ENCODE measurements at places on chromosomes 2 and 18.

DNA sequence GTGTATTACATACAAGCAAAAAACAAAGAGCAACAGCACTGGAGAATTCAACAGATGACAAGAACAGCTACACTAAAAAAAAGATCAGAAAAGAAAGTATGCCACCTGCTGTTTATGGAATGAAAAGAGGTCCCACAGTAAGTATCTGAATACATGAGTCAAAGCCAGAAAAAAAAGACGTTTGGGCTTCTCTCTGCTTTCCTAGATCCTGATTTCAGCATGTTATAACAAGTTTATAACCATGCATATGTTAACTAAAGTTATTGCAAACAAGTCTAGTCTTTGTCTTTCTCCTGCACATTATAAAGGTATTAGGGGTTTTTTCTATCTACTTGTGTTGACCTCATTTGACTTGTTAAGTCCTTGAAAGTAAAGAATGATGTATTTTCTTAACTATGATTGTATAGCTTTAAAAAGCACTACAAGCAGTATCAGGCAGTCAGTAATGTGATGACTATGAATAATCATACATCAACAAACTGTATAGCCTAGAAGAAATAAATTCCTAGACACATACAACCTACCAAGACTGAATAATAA, 108.5 kb upstream of the COL5A2 start:
- peak; percentile 37 for DNase-seq

DNA sequence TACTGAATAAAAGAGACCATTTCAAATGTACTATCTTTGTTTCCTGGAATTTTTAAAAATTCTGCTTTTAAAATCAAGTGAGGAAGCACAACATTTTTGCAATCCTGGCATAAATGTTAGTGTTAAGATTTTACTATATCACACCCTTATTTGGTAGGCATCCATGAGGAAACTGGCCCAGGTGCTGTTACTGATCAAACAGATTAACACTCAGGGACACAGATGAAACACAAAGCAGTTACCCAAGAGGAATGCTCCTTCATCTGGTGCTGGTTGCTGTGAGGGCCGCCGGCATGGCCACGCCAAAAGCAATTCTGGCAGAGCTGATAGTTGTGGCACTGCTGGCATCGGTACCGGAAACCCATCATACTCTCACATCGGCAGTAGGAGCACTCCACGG, 96.8 kb downstream of the DTNB start:
- no peak for DNase-seq

DNA sequence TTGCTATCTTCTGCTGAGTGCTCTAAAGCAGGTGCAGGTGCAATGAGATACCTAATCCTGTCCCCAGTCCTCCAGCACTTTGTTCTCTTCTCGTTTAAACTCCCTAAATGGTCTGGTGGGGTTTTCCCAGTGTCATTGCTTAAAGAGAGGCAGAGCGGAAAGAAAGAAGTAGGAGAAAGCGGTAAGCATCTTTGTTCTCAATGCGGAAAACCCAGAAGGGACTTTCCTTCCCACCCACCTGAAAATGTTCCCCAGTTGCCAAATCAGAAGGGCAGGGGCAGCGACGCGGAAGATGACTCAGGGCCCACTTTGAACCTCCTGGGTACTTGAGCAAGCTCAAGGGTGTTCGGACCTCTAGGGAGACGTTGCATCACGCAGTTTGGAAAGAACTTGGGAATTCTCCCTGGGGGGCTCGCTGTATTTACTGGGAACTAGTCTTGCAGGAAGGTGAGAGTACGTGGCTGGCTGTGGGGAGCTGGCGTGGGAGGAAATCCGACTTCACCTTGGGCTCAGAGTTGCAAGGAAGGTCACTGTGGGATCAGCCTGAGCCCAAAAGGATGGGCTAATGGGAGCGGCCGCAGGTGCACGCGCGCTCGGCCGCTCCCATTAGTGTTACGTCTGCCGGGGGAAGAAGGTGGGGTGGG, 589 bp upstream of the SGPP2 start:
- no peak for DNase-seq

- DNase-seq = no peak
Measured at GRCh38 chr18:12310762-12311161, 2.7 kb downstream of the TUBB6 start.

DNA sequence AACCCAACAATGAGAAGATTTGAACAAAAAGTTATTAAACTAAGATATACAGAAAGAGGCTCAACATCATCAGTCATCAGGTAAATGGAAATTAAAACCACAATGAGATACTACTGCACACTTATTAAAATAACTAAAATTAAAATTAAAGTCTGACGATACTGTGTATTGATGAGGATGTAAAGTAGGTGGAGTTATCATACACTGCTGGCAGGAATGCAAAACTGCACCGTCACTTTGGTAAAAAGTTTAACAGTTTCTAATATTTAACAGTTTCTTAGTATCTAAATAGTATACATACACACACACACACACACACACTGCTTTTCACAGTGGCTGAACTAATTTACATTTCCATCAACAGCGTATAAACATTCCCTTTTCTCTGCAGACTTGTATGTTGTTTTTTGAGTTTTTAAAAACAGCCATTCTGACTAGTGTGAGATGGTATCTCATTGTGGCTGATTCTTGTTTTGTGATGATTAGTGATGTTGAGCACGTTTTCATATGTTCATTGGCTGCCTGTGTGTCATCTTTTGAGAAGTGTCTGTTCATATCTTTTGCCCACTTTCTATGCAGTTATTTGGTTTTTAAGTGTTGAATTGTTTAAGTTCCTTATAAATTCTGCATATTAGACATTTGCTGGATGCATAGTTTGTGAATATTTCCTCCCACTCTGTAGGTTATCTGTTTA, 726.9 kb upstream of the CHAC2 start:
- no peak for DNase-seq

DNA sequence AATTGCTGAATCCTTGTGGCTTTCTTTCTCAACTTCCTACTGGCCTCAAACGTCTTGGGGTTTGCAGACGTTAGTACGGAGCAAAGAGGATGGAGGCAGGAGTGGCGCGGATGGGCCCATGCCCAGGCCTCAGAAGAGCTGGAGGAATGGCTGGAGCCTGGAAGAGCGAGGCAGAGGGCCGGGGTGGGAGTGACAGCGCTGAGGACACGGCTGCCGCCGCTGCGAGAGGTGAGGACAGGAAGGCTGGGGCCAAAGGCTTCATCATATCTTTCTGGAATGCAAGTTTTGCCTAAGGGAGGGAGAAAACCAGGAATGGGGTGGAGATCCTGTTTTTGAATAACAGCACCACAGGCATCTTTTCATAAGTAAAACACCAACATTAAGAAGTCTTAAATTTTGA, 178.5 kb upstream of the SESTD1 start:
- DNase-seq = no peak

GRCh38 chr18:13457327-13457726, 238.8 kb downstream of the LDLRAD4 start:
- DNase-seq = no peak

- no peak for DNase-seq
Measured at GRCh38 chr18:332721-333510, 65.1 kb upstream of the THOC1 start.

DNA sequence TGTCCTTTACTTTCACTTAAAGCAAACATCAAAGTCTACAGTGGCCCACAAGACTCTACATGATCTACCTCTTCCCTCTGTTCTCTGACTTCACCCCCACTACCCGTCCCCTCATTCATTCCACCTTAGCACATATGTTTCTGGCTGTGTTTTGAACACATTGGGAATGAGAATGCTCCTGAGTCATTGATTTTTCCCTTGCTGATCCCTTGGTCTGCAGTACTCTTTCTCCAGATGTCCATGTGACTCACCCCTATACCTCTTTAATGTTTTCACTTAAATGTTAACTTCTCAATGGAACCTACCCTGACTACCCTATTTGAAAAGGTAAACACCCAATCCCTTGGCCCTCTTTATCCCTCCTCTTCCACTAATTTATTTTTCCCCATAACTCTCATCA, 30.7 kb upstream of the FRZB start:
- DNase-seq = no peak

DNA sequence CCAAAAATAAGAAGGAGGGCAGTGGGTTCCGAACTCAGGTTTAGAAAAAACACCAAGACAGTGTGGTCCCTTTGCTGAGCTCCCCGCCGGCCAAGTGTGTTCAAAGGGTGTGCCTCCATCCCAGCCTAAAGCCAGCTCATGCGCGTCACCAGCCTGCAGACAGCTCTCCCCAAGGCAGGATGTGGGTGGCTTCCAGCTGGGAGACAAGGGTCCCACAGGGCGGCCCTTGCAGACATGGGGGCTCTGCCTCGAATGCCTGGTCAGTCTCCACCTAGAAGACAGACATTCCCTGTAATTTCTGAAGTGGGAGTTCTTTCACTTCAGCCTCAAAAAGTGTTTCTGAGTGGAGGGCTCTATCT, 135.8 kb upstream of the GPC1 start:
- no peak for DNase-seq

DNA sequence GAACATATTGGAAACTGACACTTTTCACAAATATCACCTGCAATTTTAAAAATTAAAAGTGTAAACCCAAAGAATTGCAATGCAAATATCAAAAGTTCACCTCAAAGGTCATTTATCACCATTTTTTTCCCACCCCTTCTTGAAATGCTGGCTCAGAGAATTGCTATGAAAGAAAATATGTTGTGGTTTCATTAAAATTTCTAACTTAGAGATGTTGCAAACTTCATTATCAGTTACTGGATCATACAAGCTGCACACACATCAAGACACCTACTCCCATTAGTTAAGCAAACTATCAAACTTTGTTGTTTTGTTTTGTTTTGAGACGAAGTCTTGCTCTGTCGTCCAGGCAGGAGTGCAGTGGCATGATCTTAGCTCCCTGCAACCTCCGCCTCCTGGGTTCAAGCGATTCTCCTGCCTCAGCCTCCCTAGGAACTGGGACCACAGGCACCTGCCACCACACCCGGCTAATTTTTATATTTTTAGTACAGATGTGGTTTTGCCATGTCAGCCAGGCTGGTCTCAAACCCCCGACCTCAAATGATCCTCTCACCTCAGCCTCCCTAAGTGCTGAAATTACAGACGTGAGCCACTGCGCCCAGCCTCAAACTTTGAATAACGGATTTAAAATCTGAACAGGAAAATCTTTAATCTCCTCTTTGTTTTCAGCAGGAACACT, 37.0 kb downstream of the STK39 start:
- no peak for DNase-seq

GRCh38 chr18:55351980-55352714, 235.8 kb downstream of the TCF4 start:
- no peak for DNase-seq

DNA sequence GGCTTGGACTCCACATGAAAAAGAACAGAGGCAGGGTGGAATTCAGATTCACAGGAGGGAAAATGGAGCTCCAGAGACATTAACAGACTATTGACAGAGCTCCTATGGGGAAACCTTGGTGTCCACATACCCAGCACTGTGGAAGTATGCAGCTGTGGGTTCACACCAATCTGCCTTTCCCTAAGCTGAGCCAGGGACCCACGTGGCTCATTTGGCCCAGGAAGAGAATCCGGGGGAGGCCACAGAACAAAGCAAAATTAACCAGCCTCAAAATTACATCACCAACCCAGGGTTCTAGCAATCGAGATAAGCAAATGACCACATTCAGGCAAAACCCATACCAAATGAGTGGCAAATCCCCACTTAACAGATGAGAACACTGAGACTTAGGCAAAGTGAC, 105.8 kb upstream of the TWIST2 start:
- DNase-seq = no peak

DNA sequence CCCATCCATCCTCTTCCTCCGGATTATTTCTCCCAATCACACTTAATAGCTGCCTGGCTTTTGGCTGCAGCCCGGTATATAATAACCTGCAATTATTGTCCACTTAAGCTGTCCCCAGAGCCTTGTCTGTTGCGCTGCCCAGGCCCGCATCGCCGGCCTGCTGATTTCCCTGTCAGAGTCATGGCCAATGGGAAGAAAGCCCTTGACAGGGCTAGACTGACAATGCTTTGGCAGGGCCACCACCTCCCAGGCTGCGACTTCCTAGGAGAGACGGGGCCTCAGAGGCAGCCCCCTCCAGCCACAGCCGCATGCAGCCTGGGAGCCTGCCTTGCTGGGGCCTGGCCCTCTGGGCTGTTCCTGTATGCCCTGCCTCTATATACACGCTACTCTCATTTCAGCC, 10.0 kb upstream of the CELF4 start:
- DNase-seq = no peak

- DNase-seq = no peak
Measured at GRCh38 chr2:158932131-158932645, 36.3 kb upstream of the TANC1 start.

- no peak for DNase-seq
Measured at GRCh38 chr2:142991295-142991694, 113.8 kb downstream of the KYNU start.

DNA sequence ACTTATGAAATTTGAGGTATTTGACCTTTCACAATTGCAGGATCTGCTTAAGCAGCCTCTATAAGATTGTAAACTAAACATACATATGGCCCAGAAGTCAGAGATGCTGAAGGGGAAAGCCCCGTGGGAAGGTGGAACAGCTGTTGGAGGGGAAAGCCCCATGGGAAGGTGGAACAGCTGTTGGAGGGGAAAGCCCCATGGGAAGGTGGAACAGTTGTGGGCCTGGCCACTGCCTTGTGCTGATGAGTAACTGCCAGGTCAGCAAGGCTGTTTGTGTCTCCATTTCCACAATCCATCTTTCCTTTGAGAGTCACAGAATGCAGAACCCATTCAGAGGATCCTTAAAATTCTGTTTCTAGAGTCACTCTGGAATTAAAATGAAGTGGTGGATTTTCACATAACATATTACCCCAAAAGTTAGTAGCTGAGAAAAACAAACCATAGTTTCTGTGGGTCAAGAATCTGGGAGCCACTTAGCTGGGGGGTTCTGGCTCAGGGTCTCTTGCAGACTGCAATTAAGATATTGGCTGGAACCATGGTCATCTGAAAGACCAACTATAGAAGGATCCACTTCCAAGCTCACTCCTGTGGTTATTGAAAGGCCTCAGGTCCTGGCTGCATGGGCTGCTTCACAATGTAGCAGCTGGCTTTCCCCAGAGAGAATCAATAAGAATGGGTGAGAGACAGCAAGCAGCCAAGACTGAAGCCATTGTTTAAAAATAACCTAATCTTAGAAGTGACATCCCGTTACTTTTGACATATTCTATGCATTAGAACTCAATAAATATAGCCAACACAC, 86.6 kb upstream of the CAVIN2 start:
- no peak for DNase-seq

- DNase-seq = no peak
Measured at GRCh38 chr2:240986787-240987411, 11.5 kb upstream of the SNED1 start.

DNA sequence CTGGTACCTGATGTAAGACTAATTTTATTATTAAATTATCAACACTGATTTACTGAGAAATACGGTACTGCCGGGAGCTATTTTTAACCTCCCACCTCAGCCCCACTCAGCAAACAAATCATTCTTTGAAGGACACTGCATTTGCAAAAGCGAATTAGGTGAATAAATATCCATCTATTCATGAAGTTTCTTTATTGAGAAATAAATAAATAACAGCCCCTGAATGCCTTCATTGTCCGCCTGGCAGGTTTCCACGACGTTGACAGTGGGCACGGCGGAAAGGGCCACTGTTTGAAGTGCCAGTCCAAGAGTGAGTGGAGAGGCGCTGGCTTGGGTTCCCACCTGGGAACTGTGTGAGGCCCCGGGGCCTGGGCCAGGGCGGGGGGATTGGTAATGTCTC, 15.7 kb downstream of the C1QL2 start:
- no peak for DNase-seq

GRCh38 chr2:240638512-240639160, 13.4 kb downstream of the GPR35 start:
- no peak for DNase-seq

GRCh38 chr2:232581725-232582124, 31.2 kb downstream of the EIF4E2 start:
- DNase-seq = no peak

- no peak for DNase-seq
Measured at GRCh38 chr18:24461996-24462395, 1.6 kb downstream of the HRH4 start.
